ENCODE measurements at places on chromosomes 6 and 20.

- H3K4me1 ChIP-seq, result peaks cover 4% of the 10 kb centered on the region
- H3K27me3 ChIP-seq, result no peaks in the 10 kb centered on the region
- no peak overlapping the region for H3K4me3 ChIP-seq
- DNase-seq, result no peak
- no peak overlapping the region for H3K27ac ChIP-seq
Measured at GRCh38 chr6:38067263-38067980, 247.9 kb downstream of the ZFAND3 start.

DNA sequence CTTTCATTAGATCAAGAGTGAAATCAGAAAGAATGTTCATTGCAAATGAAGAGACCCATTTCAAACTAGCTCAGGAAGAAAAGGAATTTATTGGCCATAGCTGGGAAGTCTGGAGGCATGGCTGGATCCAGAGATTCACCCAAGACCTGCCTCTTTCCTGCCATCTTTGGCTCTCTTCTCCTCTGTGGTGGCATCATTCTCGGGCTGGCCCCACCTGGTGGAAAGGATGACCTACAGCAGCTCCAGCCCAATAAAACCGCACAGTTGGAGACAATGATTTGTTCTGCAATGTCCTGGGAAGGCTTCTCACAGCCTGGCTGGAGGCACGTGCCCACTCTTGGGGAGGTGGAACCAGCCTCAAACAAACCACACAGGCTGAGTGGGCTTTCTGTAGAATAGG lies 18.1 kb upstream of the FERMT1 start:
- H3K4me1 ChIP-seq, result no peaks in the 10 kb centered on the region
- H3K27me3 ChIP-seq, result peaks cover 39% of the 10 kb centered on the region
- no peak overlapping the region for H3K4me3 ChIP-seq
- DNase-seq, result no peak
- no peaks in the 10 kb centered on the region for H3K36me3 ChIP-seq
- no peak overlapping the region for H3K27ac ChIP-seq

- H3K27ac ChIP-seq, result no peak overlapping the region
- H3K36me3 ChIP-seq, result no peaks in the 10 kb centered on the region
- DNase-seq, result no peak
- H3K4me3 ChIP-seq, result no peak overlapping the region
Measured at GRCh38 chr6:16657768-16658167, 103.5 kb downstream of the ATXN1 start.

GRCh38 chr20:52963131-52963530 lies 9.0 kb upstream of the TSHZ2 start:
- no peak overlapping the region for H3K27ac ChIP-seq
- no peak for DNase-seq
- no peaks in the 10 kb centered on the region for H3K27me3 ChIP-seq
- no peak overlapping the region for H3K4me3 ChIP-seq
- H3K4me1 ChIP-seq, result peaks cover 13% of the 10 kb centered on the region
- no peaks in the 10 kb centered on the region for H3K36me3 ChIP-seq

- peaks cover 8% of the 10 kb centered on the region for H3K27me3 ChIP-seq
- no peak overlapping the region for H3K4me3 ChIP-seq
- H3K27ac ChIP-seq, result no peak overlapping the region
- DNase-seq, result no peak
- H3K36me3 ChIP-seq, result no peaks in the 10 kb centered on the region
- H3K4me1 ChIP-seq, result no peaks in the 10 kb centered on the region
Measured at GRCh38 chr6:37809197-37809543, 10.4 kb upstream of the ZFAND3 start.

DNA sequence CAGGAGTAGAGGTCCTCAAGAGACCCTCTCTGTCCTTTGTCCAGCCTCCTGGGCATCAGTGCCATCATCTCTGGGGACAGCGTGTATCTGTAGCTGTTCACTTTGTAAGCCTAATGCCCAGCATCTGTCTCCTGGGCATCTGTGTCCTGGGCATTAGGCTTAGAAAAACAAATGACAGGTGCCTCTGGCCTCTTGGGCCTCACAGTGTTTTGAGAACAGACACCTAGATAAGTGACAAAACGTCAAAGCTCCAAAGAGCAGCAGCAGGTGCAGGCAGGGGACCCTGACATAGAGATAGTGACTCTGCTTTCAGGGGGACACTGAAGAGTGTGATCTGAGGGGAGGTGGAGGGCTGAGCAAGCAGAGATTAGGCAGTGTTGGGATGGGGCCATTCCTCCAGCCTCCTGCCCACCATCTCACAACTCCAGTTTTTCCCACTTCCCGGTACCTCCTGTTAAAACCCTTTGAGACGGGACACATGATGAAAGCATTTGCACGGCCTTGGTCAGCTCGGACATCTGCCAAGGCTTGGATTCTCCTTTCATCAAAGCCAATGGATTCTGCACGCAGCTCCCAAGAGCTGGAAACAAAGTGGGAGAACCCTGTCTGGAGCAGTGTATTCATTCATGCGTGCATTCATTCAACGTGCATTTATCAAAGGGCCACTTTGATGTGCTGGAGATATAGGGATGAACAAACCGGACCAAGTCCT lies 55.5 kb upstream of the CD93 start:
- no peak overlapping the region for H3K4me3 ChIP-seq
- no peak overlapping the region for H3K27ac ChIP-seq
- peaks cover 9% of the 10 kb centered on the region for H3K4me1 ChIP-seq
- H3K27me3 ChIP-seq, result no peaks in the 10 kb centered on the region
